ENCODE measurements at places on chromosomes 2 and 18.

DNA sequence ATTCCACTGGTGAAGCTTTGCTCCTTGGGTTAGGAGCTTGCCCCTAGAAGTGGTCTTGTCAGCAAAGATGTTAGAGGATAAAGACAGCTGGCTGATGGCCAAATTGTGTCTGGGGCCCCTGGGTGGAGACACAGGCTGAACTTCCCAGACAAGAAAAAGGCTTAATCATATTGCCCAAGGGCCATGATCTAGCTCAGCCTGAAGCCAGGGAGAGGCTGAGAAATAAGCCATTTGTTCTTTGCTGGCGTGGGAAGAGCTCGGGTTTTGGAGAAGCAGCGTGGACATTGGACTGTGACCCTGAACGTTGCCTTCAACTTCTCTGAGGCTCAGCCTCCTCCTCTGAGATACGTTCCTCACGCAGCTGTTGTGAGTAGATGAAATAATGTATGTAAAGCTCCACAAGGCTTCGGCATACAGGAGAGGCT, 153.0 kb downstream of the ZFP36L2 start:
- DNase-seq, result peak; percentile 72

DNA sequence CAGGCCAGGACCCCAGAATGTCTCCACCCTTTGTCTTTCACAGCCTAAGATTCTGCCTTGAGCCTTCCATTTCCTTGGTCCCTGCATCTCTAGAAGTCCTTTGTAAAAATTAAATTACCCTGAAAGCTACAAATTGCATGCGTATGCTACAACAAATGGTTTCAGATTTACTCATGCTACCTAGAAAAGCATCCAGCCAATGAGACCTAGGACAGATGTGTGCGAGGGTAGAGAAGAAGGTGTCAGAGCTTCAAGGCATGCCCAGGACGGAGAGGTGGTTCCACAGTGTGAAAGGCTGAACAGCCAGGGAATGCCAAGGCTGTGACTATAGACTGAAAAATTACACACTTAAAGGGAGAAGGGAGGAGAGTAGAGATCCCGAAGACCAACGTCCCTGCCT, 40.2 kb downstream of the CCBE1 start:
- DNase-seq, result no peak

DNA sequence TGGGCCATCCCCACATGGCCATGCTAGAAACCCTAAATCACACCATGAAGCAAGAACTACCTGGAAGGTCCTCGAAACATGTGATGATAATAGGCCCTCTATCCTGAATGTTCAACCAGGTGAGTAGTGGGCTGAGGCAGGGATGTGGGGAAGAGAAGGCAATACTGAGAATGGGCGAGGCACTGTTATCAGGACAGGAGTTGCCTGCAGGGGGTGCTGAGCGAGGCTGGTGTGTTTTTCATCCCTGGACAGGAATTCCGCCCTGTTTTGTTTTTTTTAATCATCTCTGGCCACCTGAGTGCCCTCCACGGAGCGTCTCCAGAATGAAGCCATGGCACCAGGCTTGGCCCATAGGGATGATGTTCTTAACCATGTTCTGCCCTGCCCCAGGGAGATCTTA, 103.0 kb upstream of the SOX11 start:
- no peak for DNase-seq

DNA sequence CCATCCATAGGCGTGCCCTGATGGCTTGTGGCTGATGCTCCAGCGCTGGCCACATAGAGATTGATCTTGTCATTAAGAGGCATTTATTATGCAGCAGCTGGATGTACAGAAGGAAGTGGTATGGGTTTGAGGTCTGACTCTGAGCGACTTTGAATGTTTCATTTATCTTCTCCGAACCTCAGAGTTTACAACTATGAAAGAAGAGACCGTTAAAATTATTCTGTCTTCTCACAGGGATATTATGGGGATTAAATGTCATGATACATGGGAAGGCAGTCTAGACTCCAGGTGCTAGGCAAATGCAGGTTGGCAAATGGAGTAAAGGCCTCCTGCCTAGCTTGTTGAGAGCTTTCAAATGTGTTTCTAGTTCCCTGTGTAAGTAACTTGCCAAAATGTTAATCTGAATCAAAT, 30.3 kb downstream of the MOGAT1 start:
- DNase-seq, result no peak

DNA sequence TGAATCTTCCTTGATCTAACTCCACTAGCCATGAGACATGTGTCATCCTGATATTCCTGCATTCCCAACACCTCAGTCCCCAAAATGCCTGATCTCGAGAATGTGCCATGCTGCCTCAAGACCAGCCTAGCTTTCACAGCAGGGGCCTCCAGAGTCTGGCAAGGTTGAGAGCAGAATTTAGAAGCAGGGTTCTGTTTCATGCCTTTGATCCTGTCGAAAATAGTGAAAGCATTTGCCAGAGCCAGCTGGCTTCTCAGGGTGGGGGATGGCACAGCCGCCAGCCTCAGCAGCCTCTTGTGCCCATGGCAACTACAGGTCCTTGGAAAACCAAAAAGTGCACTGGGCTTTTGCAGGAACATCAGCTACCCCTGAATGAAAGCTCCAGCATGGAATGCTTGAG, 143.5 kb downstream of the RTN4 start:
- DNase-seq, result no peak

GRCh38 chr2:136156411-136156810, 38.5 kb upstream of the CXCR4 start:
- no peak for DNase-seq

DNA sequence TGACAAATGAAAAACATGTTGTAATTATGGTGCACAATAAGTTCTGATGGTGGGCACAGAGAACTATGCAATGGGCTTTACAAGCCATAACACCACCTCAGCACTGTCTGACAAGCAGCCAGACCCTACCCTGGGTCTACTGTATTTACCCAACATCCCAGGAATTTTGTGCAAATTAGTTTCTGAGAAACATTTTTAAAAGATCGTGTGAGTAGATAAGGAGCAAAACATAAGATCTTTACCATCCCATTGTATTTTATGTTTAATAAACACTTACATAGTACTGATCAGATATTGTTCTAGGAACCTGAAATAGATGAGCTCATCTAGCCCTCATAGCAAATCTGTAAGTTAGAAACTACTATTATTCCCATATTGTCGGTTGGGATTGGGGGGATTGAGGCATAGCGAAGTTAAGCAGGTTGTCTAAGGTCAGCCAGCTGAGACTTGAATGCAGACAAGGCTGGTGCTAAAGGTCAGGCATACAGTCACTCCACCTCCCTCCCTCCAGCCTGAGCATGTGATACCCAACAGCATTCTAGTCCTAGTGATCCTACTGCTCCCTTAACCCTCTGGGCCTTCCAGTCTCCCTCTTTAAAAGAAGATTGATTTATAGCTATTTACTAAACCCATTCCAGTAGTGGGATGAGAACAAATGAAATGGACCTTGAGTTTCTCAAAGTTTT, 67.4 kb upstream of the STAM2 start:
- no peak for DNase-seq

- no peak for DNase-seq
These were observed 316.1 kb upstream of the FANCL start for GRCh38 chr2:58557176-58557575.

- DNase-seq, result no peak
These were observed 62.7 kb downstream of the TRAPPC12 start for GRCh38 chr2:3442185-3442584.

GRCh38 chr2:3587432-3587831, 7.5 kb upstream of the COLEC11 start:
- no peak for DNase-seq

- DNase-seq, result no peak
These were observed 316.4 kb upstream of the ID2 start for GRCh38 chr2:8365331-8365910.

DNA sequence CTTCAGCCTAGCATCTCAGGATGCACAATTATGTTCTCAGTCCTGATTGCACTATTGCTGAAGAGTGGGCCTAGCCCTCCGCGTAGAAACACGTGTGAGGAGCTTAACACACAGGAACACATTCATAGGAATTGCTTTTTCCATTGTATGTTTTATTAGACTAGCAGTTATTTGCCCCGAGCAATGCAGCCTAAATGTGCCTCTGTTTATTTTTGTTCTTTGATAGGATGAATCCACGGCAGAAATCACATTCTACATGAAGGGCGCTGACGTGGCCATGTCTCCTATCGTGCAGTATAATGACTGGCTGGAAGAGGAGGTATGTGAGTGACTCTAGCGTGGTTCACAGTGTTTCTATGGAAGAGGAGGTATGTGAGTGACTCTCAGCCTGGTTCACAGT, 65.9 kb upstream of the NFATC1 start:
- no peak for DNase-seq

GRCh38 chr2:19332503-19332902, 25.9 kb downstream of the OSR1 start:
- no peak for DNase-seq

- DNase-seq, result no peak
These were observed 154.1 kb downstream of the FHOD3 start for GRCh38 chr18:36451454-36452251.

- peak; percentile 46 for DNase-seq
These were observed 1167.9 kb downstream of the DSC3 start for GRCh38 chr18:29874519-29875098.

GRCh38 chr2:157318884-157319283, 6.7 kb downstream of the ERMN start:
- DNase-seq, result no peak

DNA sequence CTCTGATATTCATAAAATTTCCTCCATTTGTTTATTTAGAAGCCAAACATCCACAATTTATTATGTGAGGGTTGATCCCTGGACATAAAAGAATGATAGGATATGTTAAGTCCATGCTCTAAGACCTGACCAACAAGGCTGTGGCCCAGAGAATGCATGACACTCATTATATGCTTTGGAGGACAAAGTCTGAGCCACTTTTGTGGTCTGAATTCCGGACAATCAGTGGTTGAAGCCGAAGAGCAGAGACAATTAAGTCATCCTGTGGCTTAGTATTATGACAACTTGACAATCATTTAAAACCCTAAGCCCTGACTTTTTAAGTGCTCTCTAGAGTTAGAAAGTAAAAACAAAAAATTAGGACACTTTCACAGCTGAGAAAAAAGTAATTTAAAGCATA, 483.3 kb downstream of the PLCL1 start:
- DNase-seq, result peak; percentile 1

DNA sequence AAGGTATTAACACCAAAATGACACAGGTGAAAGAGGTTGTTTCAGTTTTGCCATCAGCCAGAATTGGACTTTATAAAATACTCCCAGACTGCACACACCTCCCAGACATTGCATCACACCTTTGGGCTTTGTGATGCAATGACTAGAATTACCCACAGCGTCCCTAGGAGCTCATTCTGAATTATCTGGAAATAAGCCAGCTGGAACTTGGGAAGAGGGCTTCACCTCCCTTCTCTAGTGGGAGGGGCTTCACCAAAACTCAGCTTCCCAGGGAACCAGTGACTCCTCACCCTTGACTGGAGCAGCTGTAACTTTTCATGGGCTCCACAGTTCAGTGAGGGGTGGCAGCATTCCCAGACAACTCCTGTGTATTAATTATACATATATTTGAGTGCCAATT, 83.1 kb upstream of the BZW1 start:
- DNase-seq, result no peak

GRCh38 chr2:199223791-199224190, 233.9 kb downstream of the SATB2 start:
- DNase-seq, result no peak

DNA sequence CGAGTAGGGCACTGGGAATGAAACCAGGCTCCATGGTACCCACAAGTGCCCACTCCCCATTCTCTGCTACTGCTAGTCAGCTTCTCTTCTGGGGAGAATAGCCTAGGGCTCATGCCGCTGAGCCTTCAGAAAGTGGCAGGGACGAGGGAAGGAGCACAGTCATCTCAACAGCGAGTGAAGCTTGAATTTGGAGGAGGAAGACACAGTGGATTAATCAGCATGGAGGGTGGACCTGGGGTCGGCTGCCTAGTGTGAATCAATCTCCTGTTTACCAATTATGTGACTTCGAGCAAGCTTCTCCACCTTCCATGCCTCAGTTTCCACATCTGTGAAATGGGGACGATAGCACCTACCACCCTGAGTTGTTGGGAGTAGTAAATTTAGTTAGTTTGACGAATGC, 157.0 kb downstream of the SEPTIN10 start:
- DNase-seq, result no peak

GRCh38 chr18:60248336-60249330, 123.9 kb downstream of the MC4R start:
- DNase-seq, result no peak

- DNase-seq, result peak; percentile 63
These were observed 58.2 kb upstream of the ST6GAL2 start for GRCh38 chr2:106944215-106944614.

- DNase-seq, result no peak
These were observed 90.3 kb upstream of the BARD1 start for GRCh38 chr2:214899751-214900150.

DNA sequence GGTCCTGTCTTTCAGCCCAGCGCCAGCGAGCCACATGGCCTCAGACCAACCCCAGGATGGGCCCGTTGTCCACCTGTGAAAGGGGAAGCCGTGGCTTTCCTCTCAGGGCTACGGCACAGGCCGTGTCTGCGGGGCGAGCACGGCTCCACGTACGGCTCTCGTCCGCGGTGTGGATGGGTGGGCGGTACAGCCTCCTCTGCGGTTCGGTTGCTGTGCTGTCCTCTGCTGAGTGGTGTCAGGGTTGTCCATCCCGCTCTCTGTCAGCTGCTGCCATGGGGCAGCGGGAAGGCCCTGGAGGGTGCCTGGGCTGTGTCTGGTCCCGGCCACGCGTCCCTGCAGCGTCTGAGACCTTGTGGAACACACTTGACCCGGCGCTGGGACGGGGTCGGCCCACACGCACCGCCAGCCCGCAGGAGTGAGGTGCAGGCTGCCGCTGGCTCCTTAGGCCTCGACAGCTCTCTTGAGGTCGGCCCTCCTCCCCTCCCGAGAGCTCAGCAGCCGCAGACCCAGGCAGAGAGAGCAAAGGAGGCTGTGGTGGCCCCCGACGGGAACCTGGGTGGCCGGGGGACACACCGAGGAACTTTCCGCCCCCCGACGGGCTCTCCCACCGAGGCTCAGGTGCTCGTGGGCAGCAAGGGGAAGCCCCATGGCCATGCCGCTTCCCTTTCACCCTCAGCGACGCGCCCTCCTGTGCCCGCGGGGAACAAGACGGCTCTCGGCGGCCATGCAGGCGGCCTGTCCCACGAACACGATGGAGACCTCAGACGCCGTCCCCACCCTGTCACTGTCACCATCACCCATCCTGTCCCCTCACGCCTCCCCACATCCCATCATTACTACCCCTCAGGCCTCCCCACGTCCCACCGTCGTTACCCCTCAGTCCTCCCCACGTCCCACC, 128.7 kb downstream of the NFATC1 start:
- no peak for DNase-seq

- no peak for DNase-seq
These were observed 234.9 kb upstream of the RASGRP3 start for GRCh38 chr2:33241581-33241980.

- DNase-seq, result no peak
These were observed 45.5 kb upstream of the LOXHD1 start for GRCh38 chr18:46702471-46702870.

DNA sequence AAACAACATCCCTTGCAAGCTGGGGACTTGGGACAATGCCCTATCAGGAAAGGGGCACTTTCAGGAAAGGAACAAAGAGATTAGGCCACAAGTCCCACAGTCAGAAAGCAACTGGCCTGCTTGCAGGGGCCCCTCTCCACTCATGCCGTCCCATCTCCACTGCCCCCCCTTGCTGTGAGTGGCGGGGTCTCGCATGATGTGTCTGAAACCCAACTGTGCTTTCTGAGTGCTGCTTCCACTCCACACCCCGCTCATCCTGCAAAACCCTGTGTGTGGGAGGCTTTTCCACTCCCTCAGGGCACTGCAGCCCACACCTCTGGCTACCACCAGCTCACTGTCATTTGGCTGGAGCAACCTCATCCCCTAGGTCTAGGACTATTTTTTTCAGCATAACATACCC, 7.9 kb downstream of the HS6ST1 start:
- DNase-seq, result no peak

- no peak for DNase-seq
These were observed 53.8 kb downstream of the CYP27C1 start for GRCh38 chr2:127166231-127166860.

Data from HFFc6 (cell line).